ENCODE measurements at places on chromosomes 12 and 14. TPM values are rescaled to one million over a fixed set of nuclear protein-coding genes. Genes with fewer than 3 reads are reported as not detected.

Gene COQ6
- 17.1 TPM for polyA plus RNA-seq

Gene SIX4
- not detected for polyA plus RNA-seq

Gene SLCO1A2
- polyA plus RNA-seq = not detected

Gene POC1B
- polyA plus RNA-seq = 29.0 TPM

Gene OR6C2
- polyA plus RNA-seq = not detected

Gene FAM222A
- polyA plus RNA-seq = 0.28 TPM

Gene SLC17A8
- polyA plus RNA-seq = not detected

DNA sequence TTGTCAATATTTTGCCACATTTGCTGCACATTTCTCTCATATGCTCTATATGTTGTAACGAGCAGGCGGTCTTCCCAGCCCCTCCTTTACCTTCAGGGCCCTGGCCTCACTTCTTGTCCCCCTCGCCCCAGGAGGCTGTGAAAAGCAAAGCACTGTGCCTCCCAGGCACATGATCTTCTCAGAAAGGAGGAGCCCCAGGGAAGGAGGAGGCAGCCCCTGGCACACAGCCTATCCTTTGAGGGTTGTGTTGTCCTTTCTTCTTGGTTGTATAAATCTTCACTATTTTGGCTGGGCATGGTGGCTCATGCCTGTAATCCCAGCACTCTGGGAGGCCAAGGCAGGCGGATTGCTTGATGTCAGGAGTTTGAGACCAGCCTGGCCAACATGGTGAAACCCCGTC lies 77.0 kb downstream of the PPP2R5C start:
- H3K4me1 ChIP-seq = peaks cover 92% of the 10 kb centered on the region
- DNase-seq = no peak
- H3K36me3 ChIP-seq = peaks cover 3% of the 10 kb centered on the region
- peak overlapping the region; percentile 62 for H3K4me3 ChIP-seq
- no peaks in the 10 kb centered on the region for H3K27me3 ChIP-seq

DNA sequence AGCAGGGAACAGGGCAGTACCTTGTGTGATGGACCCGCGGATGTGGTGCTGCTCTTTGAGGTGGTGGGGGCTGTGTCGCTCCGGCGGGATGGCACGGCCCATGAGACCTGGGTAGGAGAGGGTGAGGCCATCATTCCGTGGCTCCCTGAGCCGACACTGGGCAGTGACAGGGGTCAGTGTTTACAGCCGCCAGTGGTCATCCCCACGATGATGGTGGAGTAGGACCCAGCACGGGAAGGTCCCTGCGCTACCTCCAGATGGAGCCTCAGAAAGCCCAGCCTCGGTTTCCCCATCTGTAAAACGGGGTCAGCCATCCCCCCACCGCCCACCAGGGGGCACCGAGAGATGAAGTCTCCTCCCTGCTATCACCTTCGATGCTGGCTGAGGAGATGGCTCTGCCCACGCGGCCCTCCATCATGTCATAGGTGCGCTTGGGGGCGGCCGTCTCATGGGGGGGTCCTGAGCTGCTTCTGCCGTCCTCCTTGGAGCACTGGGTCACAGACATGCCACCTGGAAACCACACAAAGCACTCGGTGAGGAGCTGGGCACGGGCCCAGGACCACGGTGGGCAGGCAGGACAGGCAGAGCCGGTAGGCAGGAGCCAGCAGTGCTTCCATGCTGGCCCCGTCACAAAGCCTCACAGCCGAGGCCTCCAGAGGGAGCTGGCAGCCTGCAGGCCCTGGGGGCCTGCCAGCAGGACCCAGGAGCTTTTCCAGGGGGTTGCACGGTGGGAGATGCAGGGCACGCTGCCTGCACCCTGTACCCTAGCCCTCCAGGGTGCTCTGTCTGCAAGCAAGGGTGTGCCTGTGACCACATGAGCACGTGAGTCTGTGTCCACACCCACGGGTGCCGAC lies 53.1 kb downstream of the RFLNA start:
- DNase-seq = peak; percentile 22
- H3K4me3 ChIP-seq = no peak overlapping the region
- H3K4me1 ChIP-seq = peaks cover 3% of the 10 kb centered on the region
- H3K27ac ChIP-seq = no peak overlapping the region

DNA sequence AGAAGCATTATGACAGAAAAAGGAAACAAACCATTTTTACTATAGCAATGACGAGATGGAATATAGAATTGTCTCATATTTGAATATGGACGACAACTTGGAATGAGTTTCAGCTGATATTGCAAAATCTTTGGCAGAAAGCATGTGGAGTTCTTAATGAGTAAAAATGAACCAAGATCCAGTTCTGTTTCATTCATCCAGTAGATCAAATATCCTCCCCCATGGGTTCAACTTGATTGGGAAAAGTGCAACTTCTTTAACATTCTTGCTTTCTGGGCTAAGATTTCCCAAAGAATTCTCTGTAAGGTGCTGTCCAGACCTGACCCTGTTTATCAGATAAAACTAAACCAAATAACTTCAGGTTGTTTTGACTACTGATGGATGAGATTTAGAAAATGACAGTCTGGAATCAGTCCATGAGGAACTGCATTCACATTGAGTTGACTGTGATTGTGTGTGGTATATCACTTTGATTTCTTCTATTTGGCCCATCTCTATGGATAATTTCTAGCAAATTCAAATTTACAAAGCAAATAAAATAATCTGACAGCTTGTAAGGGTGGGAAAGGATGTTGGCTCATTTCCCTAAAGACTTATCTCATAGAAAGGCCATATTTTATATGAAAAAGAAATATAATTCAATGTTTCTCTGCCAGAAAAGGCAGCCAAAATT lies 267.4 kb downstream of the ADAMTS20 start:
- H3K4me1 ChIP-seq = no peaks in the 10 kb centered on the region
- no peak overlapping the region for H3K27ac ChIP-seq
- H3K4me3 ChIP-seq = no peak overlapping the region
- H3K36me3 ChIP-seq = no peaks in the 10 kb centered on the region

DNA sequence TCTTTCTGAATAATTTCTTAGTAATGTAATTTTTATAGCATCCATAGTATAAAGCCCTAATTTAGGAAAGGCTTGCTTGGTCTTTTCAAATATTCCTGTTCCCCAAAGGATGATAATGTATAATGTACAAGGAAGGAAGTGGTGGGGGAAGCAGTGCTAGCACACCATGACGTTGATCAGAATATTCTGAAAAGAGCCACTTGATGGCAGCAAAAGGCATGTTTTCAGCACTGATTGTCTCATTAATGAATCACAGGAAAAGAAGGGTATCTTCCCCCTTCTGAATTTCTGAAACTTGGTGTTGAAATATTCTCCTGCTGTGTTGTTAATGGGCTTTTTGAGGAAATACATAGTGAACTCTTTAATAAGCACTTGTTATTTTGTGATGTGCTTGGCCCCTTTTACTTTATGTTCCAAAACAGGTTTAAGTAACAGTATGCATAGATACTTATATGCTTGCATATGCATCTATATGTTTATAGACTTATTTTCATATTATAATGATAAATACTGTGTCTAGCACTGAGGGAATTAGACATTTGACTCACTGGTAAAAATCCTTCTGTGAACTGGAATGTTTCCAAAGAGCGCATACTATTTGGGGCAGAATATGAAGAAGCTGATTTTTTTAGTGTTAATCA lies 122.0 kb downstream of the TMEM117 start:
- peaks cover 4% of the 10 kb centered on the region for H3K4me1 ChIP-seq
- no peaks in the 10 kb centered on the region for H3K27me3 ChIP-seq
- no peak overlapping the region for H3K4me3 ChIP-seq
- H3K27ac ChIP-seq = no peak overlapping the region

- no peaks in the 10 kb centered on the region for H3K4me1 ChIP-seq
- no peak overlapping the region for H3K27ac ChIP-seq
- DNase-seq = no peak
- no peaks in the 10 kb centered on the region for H3K36me3 ChIP-seq
These were observed 56.4 kb downstream of the TMCC3 start for GRCh38 chr12:94593822-94594442.

- H3K36me3 ChIP-seq = peaks cover 9% of the 10 kb centered on the region
- no peaks in the 10 kb centered on the region for H3K4me1 ChIP-seq
- no peaks in the 10 kb centered on the region for H3K27me3 ChIP-seq
- no peak overlapping the region for H3K27ac ChIP-seq
- DNase-seq = no peak
These were observed 37.1 kb upstream of the VSX2 start for GRCh38 chr14:74202113-74202512.
